ENCODE measurements at places on chromosomes 3 and 15.
A peak's percentile ranks its signal among the peaks of the same experiment; 100 is the strongest.

GRCh38 chr15:77418966-77419835 lies 703 bp downstream of the PEAK1 start:
- peak; percentile 65 for DNase-seq

- no peak for DNase-seq
Measured at GRCh38 chr3:113454630-113455029, 13.3 kb upstream of the CFAP44 start.

DNA sequence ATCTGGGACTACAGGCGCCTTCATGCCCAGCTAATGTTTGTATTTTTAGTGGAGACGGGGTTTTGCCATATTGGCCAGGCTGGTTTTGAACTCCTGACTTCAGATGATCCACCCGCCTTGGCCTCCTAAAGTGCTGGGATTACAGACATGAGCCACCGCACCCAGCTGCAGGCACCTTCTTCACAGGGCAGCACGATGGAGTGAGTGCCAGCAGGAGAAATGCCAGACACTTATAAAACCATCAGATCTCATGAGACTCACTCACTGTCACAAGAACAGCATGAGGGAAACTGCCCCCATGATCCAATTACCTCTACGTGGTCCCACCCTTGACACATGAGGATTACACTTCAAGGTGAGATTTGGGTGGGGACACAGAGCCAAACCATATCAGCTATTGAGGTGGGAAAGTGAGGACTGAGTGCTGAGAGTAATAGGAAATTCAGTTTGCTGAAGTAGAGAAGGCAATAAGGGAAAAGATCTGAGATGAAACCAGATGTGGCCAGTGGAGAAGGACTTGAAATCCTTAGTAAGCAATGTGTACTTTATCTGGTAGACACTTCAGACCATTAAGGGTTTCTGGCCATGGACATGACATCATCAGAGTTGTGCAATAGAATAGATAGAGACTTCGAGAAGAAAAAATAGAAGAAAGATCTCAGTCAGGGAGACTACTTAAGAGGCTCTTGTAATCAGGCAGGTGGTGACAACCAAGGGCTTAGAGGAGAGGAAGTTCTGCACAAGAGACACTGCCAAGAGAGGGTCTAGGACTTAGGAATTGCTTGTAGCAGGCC lies 18.1 kb upstream of the ATP13A5 start:
- DNase-seq: no peak

DNA sequence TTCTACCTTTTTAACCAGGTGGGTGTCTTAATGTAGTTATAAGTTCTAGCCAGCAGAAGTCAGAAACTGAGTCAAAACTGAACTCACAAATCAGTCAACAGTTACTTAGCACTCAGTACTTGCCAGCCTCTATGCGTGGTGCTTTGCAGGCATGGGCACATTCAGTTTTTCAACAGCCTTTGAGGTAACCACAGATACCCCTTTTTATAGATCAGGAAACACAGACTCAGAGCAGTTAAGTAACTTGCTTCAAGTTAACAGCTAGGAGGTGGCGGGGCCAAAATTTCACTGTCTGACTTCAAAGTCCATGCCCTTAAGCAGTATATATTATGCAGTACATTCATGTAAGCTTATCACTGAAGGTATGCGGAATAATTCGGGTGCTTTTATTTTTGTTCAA lies 139.4 kb downstream of the FHIT start:
- DNase-seq: peak; percentile 20

DNA sequence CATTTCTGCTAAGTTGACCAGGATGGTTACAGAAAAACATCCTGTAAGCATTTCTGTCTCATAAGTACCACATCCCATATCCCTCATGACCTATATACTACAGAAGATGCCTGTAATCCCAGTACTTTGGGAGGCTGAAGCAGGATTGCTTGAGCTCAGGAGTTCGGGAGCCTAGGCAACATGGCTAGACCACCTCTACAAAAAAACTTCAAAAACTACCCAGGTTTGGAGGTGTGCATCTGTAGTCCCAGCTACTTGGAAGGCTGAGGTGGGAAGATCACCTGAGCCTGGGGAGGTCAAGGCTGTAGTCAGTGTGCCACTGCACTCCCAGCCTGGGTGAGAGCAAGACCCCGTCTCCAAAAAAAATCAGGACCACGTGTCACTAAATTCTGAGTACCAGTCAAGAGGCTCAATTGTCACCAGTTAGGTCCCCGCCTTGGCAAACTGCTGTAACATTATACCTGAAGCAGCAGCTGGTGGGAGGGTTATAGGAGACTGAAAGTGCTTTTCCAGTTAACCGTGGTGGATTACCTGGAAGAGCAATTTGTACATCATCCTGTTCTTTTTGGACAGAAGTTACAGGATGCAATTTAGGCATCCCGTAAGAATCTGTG lies 6.2 kb downstream of the RPL32 start:
- DNase-seq: no peak

DNA sequence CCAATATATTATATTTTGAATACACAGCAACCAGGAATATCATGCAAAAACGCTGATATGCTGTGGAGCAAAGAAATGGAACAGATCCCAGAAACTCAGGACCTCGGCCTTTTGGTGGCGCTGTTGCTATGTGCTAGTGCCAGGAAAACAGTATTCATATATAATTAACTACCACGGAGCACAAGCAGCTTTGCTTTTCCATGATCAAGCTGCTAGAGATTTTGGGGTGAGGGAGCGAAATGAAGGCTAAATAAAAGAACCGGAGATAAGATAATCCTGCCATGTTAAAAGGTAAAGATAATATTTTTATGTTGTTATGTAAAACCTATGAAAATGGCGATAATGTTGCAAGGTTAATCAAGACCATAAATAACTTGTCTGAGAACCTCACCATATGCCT lies 157.7 kb upstream of the FAM3D start:
- DNase-seq: peak; percentile 69

DNA sequence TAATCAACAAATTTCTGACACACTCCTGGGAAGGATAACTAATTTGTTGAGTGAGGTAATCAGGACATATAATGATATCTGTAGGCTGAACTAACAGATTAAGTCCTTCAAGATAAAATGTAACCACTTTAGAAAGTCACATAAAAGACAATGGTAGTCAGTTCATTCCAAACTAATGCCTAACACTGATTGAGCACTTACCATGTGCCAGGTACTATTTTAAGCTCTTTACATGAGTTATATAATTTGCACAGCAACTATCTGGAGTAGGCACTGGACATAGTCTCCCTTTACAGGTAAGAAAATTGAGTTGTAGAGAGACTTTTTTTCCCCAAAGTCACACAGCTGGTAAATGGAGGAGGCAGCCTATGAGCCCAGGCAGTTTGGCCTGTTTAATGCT lies 211.2 kb upstream of the CFAP20DC start:
- DNase-seq: no peak

DNA sequence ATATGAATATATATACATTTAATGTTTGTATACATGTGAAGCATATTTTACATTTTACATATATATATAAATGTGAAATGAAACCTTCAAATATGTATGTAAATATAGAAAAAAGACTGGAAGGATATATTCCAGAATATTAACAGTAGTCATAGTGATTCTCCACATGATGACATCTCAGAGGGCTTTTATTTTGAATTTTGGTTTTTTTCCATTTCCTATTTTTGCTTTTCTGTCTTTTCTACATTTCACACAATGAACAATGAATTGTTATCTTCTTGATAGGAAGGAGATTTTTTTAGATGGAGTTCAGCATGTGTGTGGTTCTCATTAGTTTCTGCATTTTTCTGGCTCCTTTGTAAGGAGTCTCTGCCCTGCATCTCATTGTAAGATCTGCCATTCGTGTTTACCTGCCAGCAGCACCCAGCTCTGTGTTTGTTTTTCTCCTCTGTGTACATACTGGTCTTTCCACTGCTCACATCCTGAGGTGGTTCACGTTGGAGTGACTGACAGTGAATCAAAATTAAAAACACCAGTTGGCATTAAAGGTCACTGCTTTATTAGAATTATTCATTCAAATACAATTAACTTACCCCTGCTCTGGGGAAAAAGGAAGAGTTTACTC lies 425.3 kb upstream of the MDFIC2 start:
- no peak for DNase-seq

GRCh38 chr3:16723978-16724377 lies 118.8 kb upstream of the DAZL start:
- no peak for DNase-seq

DNA sequence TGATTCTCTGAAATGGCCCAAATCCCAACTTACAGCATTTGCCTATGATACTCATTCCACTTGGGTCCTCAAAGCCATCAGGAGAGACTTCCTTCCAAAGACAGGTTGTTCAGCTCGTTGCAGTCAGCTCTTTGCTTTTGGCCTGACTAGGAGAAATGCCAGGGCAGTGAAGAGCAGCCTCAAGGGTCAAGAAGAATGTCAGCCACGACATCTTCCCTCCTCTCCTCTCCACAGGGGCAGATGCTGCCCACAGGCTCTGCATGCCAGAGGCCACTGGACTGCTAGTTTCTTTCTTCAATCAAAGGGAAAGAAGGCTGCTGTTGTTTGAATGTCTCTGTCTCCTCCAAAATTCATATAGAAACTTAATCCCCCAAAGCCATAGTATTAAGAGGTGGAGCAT lies 201.7 kb upstream of the PFN2 start:
- no peak for DNase-seq

- DNase-seq: no peak
Measured at GRCh38 chr15:69987492-69988489, 109.9 kb downstream of the TLE3 start.

GRCh38 chr3:57127891-57128518 lies 37.1 kb downstream of the IL17RD start:
- DNase-seq: no peak

GRCh38 chr3:194082743-194083636 lies 53.0 kb upstream of the HES1 start:
- DNase-seq: no peak

- no peak for DNase-seq
Measured at GRCh38 chr3:45907769-45908705, 21.7 kb downstream of the CCR9 start.

- no peak for DNase-seq
Measured at GRCh38 chr3:172705170-172705569, 5.7 kb downstream of the NCEH1 start.

DNA sequence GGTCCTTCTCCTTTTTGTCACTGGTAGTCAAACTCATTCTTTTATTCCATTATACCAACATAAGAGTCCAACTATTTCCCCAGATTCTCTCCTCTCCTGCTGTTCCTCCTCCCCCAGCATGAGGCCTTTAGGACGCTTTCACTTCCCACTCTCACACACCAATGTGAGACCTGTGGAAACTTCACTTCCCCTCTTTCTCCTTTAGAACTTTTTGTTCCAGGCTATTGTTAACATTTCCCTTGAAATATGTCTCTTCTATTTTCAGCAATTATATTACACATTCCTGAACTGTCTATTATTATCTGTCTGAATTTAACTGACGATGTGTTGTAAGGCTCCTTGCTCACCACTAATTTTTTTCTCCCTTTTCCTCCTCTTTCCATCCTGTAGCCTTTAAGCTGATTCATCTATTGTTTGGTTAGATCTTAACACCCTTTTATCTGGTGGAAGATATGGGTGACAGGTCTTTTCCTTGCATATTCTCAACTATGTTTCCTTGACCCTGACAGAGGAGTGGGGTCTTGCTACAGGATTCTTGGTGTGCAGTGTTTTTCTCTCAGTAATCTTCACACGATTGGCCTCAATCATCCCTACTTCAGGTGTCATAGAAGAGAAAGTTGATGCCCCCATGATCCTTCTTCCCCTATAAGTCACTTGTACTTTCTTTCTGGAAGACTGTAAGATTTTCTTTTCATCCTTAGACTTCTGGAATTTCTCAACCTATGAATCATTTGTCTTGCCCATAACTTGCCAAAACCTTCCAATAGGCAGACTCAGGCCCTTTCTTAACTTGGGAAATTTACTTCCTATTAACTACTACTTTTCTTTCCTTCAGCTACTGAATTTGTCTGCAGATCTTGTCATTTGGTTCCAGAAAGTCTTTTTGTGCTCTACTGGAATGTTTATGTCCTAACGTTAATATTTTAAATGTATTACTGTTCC lies 5.9 kb downstream of the CYP19A1 start:
- DNase-seq: no peak

GRCh38 chr15:98791046-98791701 lies 142.8 kb downstream of the IGF1R start:
- DNase-seq: no peak

DNA sequence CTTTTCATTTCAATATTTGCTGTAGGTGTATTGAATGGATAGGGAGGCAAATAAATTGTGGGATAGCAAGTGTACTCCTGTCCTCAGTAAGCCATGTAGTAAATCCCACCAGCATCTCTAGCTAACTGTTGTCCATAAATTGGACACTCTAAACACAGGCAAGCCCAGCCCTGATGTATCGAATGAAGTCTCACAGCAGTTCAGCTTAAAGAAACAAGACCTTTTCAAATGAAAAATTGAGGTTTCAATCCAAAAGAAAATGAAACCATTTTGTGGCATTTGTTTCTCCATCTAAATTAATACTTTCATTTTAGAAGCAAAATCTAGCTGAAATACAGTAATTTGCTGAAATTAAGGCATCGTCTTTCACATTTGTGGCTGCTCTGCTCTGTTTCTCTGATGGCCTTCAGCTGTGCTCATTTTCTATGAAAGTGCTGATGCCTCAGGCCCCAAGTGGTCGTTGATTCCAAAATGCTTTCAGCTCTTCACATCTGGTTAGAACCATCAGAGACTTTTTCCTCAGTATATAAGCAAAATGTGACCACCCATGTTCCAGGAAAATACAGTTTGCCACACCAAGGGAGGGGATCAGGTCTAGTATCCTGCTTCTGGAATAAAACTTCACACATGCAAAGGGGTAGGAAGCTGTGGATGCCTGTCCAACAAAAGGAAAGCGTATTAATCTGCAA lies 245.0 kb downstream of the ZMAT3 start:
- DNase-seq: no peak

GRCh38 chr3:182330646-182331045 lies 462.7 kb upstream of the ATP11B start:
- DNase-seq: no peak

DNA sequence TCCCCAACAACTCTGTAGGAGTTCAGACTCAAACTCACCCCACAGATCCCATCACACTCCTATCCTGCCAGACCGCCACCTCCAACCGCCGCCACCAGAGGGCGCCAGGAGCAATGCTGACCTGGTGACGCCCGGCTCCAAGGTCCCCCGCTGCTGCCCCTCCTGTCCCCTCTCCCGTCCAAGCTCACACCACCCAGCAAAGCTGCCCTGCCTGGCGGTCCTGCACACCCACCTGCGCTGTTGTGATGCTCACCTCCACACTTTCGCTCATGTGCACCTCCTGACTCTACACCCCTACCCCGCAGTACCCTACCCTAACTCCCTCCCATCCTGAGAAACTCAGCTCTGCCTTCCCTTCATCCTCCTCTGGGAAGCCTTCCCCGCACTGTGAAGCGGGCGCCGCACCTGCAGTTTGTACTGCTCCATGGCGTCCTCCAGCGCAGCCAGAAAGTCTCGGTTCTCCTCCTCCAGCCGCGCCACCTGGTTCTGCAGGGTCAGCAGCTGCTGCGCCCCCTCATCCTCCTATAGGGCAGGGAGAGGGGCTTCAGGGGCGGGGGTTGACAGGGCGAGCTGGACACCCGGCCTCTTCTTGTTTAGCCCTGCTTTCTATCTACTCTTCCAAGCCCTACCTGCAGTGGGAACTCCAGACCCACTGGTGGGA lies 7.9 kb downstream of the KIF7 start:
- peak; percentile 91 for DNase-seq

Measured in stimulated activated CD8-positive, alpha-beta memory T cell treated with anti-CD3 and anti-CD28 coated beads, Interleukin-4, amount 100 ng/mL, for 48 hours (primary cell).